ENCODE measurements at places on chromosomes 5 and 9.
A peak's percentile ranks its signal among the peaks of the same experiment; 100 is the strongest.

GRCh38 chr5:173310861-173311785 lies 17.1 kb downstream of the STC2 start:
- DNase-seq: no peak

- peak; percentile 11 for DNase-seq
Observed at GRCh38 chr9:134243778-134244467, 79.6 kb upstream of the RNU6ATAC start.

GRCh38 chr5:122120957-122121356 lies 8.4 kb upstream of the ZNF474 start:
- DNase-seq: no peak

DNA sequence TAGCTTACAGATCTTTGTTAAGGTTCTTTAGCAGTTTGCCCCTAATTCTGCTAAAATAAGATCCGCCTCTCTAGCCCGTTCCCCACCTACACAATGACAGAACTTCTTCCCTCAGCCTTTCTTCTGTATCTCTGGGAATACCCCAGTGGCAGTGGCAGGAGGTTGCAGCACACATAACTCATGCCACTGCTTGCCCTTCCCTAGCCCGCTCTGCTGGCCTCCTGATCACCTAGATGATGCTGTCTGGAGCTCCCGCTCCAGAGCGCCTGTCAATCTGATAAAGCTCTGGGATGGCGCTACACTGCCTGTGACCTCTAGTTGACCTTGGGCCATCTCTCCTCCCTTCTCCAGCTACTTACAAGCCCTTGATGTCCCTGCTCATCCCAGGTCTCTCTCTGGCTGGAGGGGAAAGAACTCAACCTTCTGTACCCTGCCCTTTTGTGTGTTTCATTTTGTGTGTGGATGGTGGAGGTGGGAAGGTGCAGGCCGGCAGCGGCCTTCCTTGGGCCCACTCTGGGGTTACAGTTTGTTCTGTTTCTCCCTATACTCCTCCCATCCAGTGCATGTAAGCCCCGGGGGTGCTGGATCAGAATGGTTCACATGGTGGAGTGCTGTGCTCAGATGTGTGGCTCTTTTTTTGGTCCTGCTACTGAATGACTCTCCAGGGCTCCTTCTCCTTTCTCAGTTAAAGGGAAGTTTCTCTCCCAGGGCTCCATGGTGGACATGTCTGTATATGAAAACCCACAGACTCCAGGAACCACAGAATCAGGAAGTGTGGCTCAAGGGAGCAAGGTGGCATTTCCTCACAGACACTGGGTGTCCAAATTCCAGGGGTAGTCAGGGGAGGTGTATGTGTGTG lies 29.1 kb downstream of the MTX3 start:
- DNase-seq: no peak
